Smooth muscle cell of the pulmonary artery (primary cell): ENCODE measurements at places on chromosomes 12 and 14. TPM values are rescaled to one million over a fixed set of nuclear protein-coding genes. Genes with fewer than 3 reads are reported as not detected.

Gene LAG3
- not detected in 2 replicates for total RNA-seq

Gene HSPB8
- 29.7 and 33.8 TPM in 2 replicates for total RNA-seq

Gene CD163L1
- total RNA-seq = 0.43 and 2.6 TPM in 2 replicates

Gene FAM186B
- 0.20 and 0.40 TPM in 2 replicates for total RNA-seq

Gene TAS2R7
- not detected in 2 replicates for total RNA-seq

Gene ITGB7
- total RNA-seq = 0.40 and 0.52 TPM in 2 replicates

Gene KLHL33
- 0.03 and 0.07 TPM in 2 replicates for total RNA-seq

Gene SLC6A13
- 0.30 TPM in 1 of 2 replicates, not detected in the other for total RNA-seq

Gene KRT74
- total RNA-seq = not detected in 2 replicates

Gene FITM1
- 0.20 TPM in 2 replicates for total RNA-seq

Gene SPIC
- not detected in 2 replicates for total RNA-seq

Gene KLRF1
- total RNA-seq = not detected in 2 replicates

Gene LRIG3
- total RNA-seq = 24.5 and 29.3 TPM in 2 replicates

Gene TRHDE
- 1.6 and 3.5 TPM in 2 replicates for total RNA-seq

Gene SLC2A3
- 180 and 327 TPM in 2 replicates for total RNA-seq

Gene TOX4
- 48.3 and 50.6 TPM in 2 replicates for total RNA-seq
